ENCODE measurements at places on chromosomes 5 and 9.

DNA sequence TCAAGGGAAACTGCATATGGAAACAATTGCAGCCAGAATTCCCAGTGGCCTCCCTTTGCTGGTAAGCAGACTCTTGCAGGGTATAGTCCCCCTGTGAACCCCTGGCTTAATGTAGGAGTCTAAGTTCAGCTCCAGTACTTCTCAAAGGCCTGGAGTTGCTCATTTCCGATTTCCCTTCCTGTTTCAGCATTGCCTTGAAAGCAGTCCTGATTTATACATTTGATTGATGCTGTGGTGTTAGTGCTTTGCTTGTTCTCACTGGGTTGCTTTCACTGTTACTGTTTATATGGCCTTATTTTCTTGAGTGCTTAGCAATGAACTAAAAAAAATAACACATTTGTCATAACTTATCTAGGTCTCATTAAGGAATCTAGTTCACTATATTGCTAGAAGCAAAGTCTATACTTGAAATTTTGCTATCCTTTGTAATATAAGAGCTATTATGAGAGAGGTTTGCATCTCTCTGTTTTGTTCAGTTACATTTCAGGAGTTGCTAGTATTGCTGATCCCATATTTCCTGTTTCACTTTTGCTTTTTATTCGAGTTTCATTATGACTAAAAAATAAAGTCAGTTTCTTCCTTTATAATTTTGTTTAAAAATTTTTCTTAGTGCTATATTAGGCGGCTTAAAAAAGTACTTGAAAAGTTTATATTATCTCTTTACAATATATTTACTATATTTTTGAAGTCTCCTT, 122.4 kb upstream of the NMUR2 start:
- DNase-seq, result no peak

GRCh38 chr9:14293801-14294200, 20.1 kb downstream of the NFIB start:
- peak; percentile 58 for DNase-seq

- no peak for DNase-seq
Measured at GRCh38 chr5:154356958-154357357, 88.8 kb upstream of the SAP30L start.

- no peak for DNase-seq
Measured at GRCh38 chr9:133403766-133404453, 13.9 kb downstream of the REXO4 start.

- DNase-seq, result no peak
Measured at GRCh38 chr5:174145821-174146220, 100.3 kb downstream of the NSG2 start.

GRCh38 chr9:121921444-121921843, 171.7 kb downstream of the TTLL11 start:
- DNase-seq, result no peak

GRCh38 chr9:127664324-127664677, 42.5 kb upstream of the CFAP157 start:
- DNase-seq, result no peak

GRCh38 chr5:145768863-145769262, 66.3 kb downstream of the PRELID2 start:
- DNase-seq, result no peak

DNA sequence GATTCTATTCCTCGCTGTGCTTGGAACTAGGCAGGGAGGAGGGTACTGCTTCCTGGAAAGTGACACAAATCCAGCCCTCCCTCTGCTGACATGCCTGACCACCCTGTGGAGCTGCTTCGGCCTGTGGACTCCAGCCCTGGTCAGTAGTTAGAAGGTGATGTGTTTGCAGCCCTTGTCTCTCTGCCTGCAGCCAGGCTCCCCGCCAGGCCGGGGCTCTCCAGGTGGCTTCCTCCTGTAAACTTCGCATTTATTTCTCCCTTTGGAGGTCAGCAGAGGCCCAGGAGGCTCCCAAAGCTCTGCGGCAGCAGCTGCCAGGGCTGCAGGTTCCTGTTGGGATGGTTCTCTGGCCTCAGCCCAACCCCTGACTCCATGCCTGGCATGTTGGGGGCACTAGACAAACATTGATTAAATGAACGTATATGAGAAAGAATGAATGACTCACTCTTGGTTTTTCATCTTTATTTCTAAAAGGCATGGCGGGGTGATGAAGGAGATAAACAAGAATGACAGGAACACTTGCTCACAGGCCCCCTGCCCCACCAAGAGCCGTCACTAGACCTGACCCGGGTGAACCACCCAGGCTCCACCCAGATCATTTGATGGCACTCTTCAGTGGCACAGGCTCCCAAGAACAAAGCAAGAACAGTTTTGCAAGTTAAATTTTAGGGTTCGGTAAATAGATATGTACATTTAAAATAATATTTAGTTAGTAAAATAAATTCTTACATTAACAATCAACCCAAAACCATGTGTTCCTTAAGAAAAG, 8.4 kb upstream of the IRX2 start:
- no peak for DNase-seq

- peak; percentile 62 for DNase-seq
Measured at GRCh38 chr9:108041551-108041950, 552.0 kb upstream of the KLF4 start.

DNA sequence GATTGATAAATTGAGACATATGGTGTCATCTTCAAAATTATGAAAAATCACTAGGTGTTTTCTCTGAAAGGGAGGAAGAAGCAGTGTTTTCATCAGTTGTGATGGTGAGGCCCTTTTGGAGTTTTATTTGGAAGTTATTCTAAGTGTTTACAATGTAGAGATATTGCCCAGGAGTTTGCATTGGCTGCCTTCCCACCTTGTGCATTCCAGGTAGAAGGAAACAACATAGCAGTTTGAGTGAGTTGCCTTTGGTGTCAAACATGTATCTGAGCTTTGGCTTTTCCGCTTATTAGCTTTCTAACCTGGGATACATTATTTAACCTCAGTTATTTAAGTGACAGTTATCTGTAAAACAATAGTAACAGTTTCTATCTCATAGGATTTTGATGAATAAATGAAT, 122.5 kb downstream of the SCAMP1 start:
- no peak for DNase-seq

- no peak for DNase-seq
Measured at GRCh38 chr9:129640871-129641749, 841 bp downstream of the ASB6 start.

DNA sequence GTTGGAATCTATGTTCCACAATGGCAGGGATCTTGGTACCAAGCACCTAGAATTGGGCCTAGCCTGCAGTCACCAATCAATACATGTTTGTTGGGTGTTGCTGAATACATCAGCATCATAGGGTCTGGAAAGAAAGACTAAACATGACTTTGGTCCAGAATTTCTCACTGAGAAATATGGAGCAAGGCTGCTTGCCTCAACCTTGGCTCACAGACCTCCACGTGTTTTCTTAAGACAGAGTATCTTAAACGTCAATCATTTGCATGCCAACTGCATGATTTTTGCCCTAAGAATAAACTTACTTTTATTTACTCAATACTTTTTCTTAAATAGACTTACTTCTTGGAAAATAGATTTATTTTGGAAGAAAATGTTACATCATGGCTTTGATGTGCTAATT, 22.7 kb upstream of the TRAF1 start:
- no peak for DNase-seq

- no peak for DNase-seq
Measured at GRCh38 chr5:134568337-134568700, 42.8 kb downstream of the JADE2 start.

GRCh38 chr5:161233553-161233952, 313.0 kb downstream of the GABRB2 start:
- DNase-seq, result no peak

GRCh38 chr9:96022445-96023051, 147.1 kb downstream of the ERCC6L2 start:
- no peak for DNase-seq

GRCh38 chr9:116646661-116647514, 40.2 kb upstream of the TRIM32 start:
- DNase-seq, result peak; percentile 77

DNA sequence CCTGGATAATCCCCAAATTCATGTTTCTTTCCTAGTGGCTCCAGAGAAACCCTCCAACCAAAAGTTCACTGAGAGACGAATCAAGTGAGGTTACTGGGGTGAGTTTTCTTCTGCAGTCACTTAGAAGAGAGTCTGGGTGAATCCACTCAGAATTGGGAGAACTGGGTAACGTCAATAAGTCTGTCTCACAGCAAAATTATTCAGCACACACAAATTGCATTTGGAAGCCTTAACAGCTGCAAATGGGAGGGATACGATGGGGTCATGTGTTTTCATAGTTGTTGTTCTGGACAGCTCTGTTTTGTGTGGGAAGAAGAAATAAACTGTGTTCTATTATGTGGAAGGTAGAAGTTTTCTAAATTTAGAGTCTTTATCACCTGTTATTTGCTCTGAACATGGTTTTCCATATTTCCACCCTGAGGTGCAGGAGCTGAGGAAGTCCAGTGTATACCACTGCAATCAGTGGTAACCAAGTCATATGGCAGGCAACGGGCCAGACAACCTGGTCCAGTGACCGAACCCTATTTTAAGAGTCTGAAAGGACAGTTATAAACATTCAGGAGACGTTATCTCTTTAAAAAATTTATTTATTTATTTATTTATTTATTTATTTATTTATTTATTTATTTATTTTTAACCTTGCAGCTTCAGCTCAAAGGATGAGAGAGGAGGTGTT, 21.9 kb downstream of the MARCHF3 start:
- DNase-seq, result no peak

DNA sequence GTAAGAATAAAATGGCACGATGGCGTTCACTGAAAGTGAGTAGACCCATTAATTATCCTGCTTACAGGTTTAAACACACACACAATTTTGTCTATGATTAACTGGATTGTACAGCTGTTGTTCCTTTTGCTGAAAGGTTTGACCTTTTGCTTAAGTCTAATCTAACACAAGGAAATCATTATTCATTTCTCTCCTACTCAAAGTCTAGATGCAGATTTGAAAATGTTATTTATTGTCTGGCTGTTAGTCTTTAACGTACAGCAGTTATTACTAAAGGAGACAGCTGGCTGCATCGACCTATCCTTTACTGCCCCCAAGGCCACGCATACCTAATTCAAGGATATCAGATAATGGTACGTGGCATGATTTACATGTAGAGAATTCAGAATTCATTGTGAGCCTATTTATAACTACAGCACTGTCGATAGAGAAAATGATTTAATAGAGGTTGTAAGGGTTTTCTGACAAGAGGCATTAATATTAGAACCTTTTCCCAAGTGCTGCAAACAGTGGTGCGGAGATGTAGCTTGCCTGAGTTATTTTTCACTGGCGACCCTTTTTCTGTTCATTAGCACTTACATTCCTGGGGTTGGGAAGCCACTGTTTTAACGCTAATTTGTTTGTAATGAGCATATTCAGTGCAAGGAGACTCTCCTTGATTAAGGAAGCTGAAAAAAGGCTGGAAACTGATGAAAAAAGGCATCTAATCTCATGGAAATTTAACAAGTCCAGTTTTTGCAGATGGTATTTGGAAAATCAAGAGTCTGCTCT, 368.4 kb upstream of the GRAMD2B start:
- no peak for DNase-seq

DNA sequence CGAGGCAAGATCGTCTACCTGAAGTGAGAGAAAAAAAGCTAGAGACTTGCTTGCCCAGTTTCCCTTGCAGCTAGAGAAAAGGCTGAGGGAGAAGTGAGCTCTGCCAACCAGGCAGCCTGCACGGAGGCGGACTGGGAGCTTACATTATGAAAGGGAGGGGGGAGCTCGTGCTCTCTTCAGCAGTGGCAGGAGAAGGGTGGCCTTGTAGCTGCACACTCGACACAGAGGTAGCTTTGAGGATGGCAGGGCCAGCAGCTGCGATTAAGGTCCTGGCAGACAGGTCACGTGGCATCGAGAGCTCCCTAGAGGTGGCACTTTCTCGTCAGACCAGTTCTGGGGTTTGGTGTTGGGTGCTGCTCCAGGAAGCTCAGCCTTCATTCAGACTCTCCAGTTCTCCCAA, 26.7 kb downstream of the APBA1 start:
- no peak for DNase-seq

GRCh38 chr5:137639645-137640044, 96.2 kb downstream of the KLHL3 start:
- no peak for DNase-seq

DNA sequence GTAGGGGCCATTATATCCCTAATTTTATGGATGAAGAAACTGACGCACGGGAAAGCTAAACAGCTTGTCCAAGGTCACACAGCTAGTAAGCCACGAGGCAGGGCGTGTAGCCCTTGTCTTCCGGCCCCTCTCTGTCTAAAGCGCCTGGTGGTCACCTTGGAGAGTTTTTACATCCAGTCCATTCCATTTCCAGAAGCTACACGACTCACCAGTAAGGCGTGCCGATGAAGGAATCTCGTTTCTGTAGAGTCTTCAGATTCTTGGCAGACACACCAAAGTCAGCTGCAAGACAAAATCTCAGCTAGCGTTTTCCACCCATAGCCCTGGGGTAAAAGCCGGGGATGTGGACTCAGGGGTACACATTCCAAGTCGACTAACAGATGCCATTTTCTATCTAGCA, 80.5 kb downstream of the STK10 start:
- peak; percentile 89 for DNase-seq
